ENCODE measurements at places on chromosomes 5 and 9. TPM values are rescaled to one million over a fixed set of nuclear protein-coding genes. Genes with fewer than 3 reads are reported as not detected.

The PCDHA7 gene
- 2.6 TPM for total RNA-seq

The LTC4S gene
- 1.2 TPM for total RNA-seq

The DAB2 gene
- total RNA-seq = 84.5 TPM

The CTSV gene
- 36.3 TPM for total RNA-seq

The ADAMTSL1 gene
- total RNA-seq = 12.6 TPM

The PDE6A gene
- total RNA-seq = 0.17 TPM

The MORN5 gene
- not detected for total RNA-seq

Data from astrocyte (in vitro differentiated cells and primary cell).